ENCODE measurements at places on chromosomes 5 and 9.

- no peak for DNase-seq
Measured at GRCh38 chr5:116494784-116495450, 79.7 kb downstream of the SEMA6A start.

- no peak for DNase-seq
Measured at GRCh38 chr9:63817622-63818518, 1467.1 kb downstream of the FOXD4L5 start.

DNA sequence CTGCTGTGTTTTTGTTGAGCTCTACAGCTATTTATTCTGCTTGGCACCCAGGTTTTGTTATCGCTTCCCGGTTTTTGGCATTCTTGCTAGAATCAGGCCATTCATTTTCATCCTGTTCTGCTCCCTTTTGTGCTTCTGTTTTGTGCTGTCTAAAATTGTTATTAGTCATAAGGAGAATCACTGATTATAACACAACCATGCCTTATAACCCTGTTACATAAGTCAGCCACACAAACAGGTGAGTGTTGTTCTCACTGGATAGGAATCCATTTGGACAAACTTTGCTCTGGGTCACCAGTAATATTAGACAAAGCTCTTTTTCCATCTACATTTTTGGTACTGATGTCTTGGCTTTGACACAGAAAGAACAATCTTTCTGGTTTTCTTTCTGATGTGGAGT is 622.8 kb downstream of the PSAT1 start:
- DNase-seq: no peak

GRCh38 chr5:143121135-143121475 is 282.4 kb downstream of the NR3C1 start:
- DNase-seq: no peak

GRCh38 chr5:78601559-78602314 is 46.8 kb downstream of the LHFPL2 start:
- DNase-seq: no peak

GRCh38 chr5:145544401-145544800 is 290.7 kb downstream of the PRELID2 start:
- DNase-seq: no peak

GRCh38 chr9:72407114-72407513 is 42.1 kb upstream of the ZFAND5 start:
- DNase-seq: no peak

GRCh38 chr9:8821910-8822666 is 1022.5 kb upstream of the DMAC1 start:
- no peak for DNase-seq

DNA sequence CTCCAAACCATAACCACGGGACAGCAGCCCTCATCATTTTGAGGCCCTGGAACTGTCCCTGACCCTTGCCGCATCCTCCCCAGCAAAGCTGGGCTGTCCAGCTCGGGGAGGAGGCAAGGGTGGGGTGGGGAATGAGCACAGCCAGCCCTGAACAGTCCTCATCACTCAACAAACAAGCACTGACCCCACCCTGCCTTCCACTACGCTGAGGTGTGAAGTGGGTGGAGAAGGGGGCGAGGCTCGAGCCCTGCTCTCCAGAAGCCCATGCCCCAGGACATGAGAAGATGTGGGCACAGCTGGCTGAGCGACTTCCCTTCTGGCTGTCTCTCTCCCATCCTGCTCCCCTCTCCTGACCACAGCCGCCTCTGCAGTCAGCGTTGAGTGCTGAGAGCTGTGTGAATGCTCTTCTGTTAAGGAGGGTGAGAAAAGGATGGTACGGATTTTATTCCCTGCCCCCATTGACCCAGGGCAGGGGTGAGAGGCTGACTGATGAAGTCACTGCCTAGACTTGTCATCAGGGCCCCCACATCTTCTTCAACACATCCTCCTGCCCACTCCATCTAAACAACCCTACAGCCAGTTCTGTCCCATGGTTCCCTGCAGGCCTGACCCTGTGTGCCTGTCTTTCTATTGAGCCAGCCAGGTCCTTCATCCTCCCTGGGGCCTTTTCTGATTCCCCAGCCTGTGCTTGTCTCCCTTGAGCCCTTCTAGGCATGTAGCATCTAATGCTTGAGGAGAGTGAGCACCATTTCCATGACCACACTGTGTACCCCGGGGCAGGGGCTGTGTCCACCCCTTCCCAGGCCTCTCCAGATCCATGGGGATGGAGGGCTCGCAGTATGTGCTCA is 276.0 kb downstream of the FSTL4 start:
- no peak for DNase-seq

- DNase-seq: no peak
Measured at GRCh38 chr9:110111868-110112267, 96.1 kb downstream of the C9orf152 start.

- DNase-seq: peak; percentile 32
Measured at GRCh38 chr9:121498150-121498486, 1.5 kb downstream of the GGTA1 start.

- no peak for DNase-seq
Measured at GRCh38 chr9:134957165-134957944, 39.6 kb upstream of the FCN1 start.

- no peak for DNase-seq
Measured at GRCh38 chr5:157369507-157369906, 90.5 kb upstream of the NIPAL4 start.

- DNase-seq: no peak
Measured at GRCh38 chr5:122772446-122772845, 2.4 kb upstream of the SNX2 start.

GRCh38 chr5:149372076-149372795 is 6.9 kb downstream of the IL17B start:
- DNase-seq: no peak

GRCh38 chr5:135102716-135103574 is 68.9 kb upstream of the PITX1 start:
- no peak for DNase-seq

DNA sequence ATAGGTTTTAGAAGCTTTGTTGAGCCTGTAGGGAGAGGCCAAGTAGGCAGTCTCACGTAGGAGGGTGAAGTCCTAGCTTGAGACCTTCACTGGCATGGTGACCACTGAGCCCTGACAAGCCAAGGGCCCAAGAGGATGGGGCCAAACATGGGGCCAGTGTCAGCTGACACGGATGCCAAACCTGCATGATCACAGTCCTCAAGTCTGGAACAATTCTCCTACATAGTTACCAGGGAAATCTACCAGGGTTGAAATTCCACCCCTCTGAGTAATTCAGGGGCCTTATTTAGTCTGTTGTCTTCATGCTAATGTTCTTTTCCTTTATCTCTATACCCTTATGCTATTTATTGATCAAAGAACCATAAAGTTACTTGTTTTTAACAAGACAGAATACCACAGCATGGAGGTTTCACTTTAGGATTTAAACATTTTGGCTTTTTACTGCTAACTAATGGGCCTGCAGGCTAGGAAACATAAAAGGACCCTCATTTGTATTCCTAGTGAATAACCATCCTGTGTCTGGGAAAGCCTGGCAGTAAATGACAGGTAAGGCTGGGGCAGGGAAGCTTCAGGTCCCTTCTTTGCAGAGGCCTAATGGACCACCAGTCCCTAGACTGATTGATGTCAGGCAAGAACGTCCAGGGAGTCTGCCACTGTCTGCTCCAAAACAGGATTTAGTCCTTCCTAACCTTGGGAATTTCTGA is 140.8 kb downstream of the FGF1 start:
- DNase-seq: no peak

- DNase-seq: no peak
Measured at GRCh38 chr5:43042176-43042625, 2.1 kb upstream of the ANXA2R start.

- no peak for DNase-seq
Measured at GRCh38 chr5:74653991-74654390, 13.5 kb upstream of the ENC1 start.

- no peak for DNase-seq
Measured at GRCh38 chr9:109901201-109901600, 121.2 kb downstream of the PALM2AKAP2 start.

GRCh38 chr9:73869264-73869663 is 627.9 kb upstream of the RORB start:
- DNase-seq: no peak

DNA sequence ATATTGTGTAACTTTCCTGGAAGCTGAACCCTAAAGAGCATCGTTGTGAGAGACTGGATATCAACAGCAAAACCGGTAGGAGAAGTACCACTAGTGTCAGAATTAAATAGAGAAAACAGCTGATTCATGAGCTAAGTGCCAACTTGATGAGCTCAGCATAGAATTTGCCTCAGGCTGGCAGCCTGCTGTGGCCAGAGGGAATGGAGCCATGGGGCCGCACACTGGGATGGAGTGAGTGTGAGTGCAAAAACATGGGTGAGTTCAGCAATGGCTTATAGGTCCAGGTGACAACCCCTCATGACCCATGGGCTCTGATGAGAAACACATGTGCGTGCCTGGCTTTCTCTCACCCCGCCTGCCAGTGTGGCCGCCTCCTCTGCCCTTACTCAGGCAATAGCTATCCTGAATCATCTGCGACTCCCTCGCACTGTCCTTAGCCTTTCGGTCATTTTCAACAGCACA is 25.4 kb downstream of the ADAMTS16 start:
- DNase-seq: no peak

- DNase-seq: no peak
Measured at GRCh38 chr5:83492331-83492730, 20.8 kb downstream of the VCAN start.

DNA sequence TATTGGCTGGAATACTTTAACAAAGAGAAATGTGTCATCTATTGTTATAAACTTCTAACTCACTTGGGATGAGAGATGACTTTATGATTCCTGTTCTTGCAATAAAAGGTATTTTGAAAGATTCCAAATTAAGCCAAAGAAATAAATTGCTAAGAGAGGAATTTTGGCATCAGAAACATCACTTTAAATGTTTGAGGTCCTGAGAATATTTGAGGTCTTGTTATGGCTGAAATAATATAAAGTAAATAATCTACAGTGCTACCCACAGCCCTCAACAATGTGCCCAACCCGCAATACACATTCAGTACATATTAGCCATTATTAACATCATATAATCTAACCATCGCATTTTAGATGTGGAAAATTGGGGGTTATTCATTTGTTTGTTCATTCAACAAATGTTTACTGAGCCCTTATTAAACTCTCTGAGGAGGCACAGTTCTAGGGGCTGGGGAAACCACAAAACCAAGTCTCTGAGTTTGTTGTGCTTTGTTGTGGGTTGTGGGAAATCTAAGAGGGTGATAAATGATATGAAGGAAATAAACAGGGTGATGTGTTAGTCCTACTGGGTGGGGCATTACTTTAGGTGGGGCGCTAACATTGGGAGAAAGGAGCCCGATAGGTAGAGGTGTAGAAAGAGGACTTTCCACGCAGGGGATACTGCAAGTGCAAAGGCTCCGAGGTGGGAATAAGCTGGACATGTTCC is 135.2 kb upstream of the CLINT1 start:
- DNase-seq: no peak

GRCh38 chr9:80061940-80062339 is 490.2 kb downstream of the TLE4 start:
- DNase-seq: peak; percentile 74

DNA sequence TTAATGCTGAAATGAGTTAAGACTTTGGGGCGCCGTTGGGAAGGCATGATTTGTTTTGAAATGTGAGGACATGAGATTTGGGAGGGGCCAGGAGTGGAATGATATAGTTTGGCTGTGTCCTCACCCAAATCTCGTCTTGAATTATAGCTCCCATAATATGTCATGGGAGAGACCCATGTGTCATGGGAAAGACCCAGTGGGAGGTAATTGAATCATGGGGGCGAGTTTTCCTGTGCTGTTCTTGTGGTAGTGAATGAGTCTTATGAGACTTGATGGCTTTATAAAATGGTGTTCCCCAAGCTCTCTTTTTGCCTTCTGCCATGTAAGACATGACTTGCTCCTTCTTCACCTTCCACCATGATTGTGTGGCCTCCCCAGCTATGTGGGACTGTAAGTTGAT is 5.1 kb downstream of the SLC25A48 start:
- no peak for DNase-seq

DNA sequence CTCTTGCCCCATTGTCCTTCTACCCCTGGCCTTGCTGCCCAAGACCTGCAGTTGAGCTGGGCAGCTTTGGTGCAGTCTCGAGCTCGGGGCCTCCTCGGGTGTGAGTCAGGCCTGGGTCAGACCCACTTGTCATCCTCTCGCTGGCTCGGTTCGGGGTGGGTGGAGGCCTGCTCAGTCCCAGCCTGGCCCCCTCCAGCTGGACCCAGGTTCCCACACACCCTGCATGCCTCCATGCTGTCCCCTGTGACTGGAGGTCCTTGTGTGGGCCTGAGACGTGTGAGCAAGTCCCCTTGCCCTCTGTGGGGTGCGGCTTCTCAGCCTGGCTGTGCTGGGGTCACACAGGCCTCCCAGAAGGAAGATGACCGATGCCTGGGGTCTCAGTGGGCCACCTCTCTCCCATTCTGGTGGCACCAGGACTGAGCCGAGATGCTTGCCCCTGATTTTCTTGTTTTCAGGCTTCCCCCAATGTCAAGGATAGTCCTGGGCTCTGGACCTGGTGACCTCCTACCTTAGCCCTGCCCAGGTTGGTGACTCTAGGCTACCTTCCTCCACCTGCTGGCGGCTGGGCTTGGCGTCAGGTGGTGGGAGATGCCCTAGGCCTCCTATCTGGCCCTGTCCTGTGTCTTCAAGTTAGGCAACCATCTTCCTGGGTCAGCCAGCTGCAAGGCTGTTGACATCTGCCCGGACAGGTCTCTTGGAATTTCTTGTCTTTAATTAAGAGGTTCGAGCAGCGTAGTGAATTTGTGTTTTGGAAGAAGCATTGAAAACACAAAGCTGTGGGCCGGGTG is 15.1 kb downstream of the WNK2 start:
- no peak for DNase-seq

GRCh38 chr9:70031141-70031545 is 12.5 kb upstream of the MAMDC2 start:
- DNase-seq: no peak

DNA sequence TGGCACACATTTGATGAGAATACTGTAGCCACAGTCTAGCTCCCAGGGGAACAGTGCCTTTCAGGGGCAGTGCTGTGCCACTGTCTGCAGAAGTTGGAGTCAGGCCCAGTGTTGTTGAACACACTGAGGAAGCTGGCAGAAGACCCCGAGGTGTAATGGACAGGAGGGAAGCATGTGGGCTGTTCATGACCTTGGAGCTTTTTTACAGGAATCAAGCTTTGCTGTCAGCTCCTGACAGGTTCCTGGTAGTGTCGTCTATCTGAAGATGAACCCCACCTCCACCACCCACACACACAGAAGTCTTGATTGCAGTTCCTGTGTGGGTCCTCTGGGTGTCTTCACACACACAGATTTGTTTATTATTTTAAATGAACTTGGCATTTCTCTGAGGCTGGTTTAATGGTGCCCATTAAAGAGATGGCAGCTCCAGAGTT is 40.3 kb upstream of the TNFAIP8 start:
- DNase-seq: no peak

GRCh38 chr9:11159318-11159862 is 546.6 kb upstream of the PTPRD start:
- DNase-seq: no peak

- no peak for DNase-seq
Measured at GRCh38 chr5:8689773-8690172, 820.8 kb downstream of the MTRR start.

- DNase-seq: peak; percentile 76
Measured at GRCh38 chr9:129495620-129496472, 125.1 kb downstream of the C9orf50 start.

DNA sequence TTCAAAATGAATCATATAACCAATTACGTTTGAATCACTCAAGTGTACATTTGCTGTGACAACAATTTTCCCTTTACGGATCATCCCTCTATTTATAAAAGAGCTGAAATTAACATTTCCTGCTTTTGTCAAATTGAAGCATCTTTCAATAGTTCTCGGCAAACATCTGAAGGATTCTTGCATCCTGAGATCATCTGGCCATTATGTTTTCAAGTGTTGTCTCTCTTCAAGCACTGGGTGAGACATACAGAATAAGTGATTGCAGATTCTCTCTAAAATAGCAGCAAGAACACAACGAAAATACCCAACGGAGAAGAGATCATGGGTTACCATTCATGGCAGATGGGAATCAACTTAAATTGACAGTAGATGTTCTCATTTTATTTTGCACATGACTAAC is 283.4 kb upstream of the GRAMD2B start:
- DNase-seq: peak; percentile 19
